Fibroblast of the aortic adventitia (primary cell): ENCODE measurements at places on chromosomes 6 and 20. TPM values are rescaled to one million over a fixed set of nuclear protein-coding genes. Genes with fewer than 3 reads are reported as not detected.

The CST7 gene
- not detected in 2 replicates for total RNA-seq

The DEFB132 gene
- total RNA-seq = not detected in 2 replicates

The MAP7 gene
- total RNA-seq = 0.36 and 0.49 TPM in 2 replicates

The PRDM1 gene
- total RNA-seq = 1.4 and 2.8 TPM in 2 replicates

The MLN gene
- total RNA-seq = not detected in 2 replicates

The LHFPL5 gene
- total RNA-seq = not detected in 2 replicates

The VSX1 gene
- total RNA-seq = not detected in 2 replicates

The SLC22A1 gene
- 0.09 and 5.8 TPM in 2 replicates for total RNA-seq

The LRRN4 gene
- 0.09 TPM in 1 of 2 replicates, not detected in the other for total RNA-seq

The NHLRC1 gene
- total RNA-seq = 2.1 and 3.0 TPM in 2 replicates

The PXMP4 gene
- total RNA-seq = 2.7 and 7.6 TPM in 2 replicates

The PPP1R14C gene
- 2.1 TPM in 1 of 2 replicates, not detected in the other for total RNA-seq

The TMC2 gene
- total RNA-seq = not detected in 2 replicates

The KIF13A gene
- 53.2 and 86.8 TPM in 2 replicates for total RNA-seq

The FAM184A gene
- 0.74 and 1.9 TPM in 2 replicates for total RNA-seq

The DZANK1 gene
- total RNA-seq = 0.99 and 1.5 TPM in 2 replicates

The SLA2 gene
- not detected in 2 replicates for total RNA-seq

The TM9SF4 gene
- 20.0 and 41.1 TPM in 2 replicates for total RNA-seq

The COL21A1 gene
- total RNA-seq = 29.0 and 29.5 TPM in 2 replicates

The OVOL2 gene
- total RNA-seq = not detected in 2 replicates

The TREM1 gene
- 0.36 TPM in 1 of 2 replicates, not detected in the other for total RNA-seq

The HCK gene
- not detected in 2 replicates for total RNA-seq

The CLDN20 gene
- total RNA-seq = not detected in 2 replicates

The PLG gene
- total RNA-seq = 2.9 TPM in 1 of 2 replicates, not detected in the other

The CLPSL1 gene
- not detected in 2 replicates for total RNA-seq

The IGF2R gene
- 112 and 133 TPM in 2 replicates for total RNA-seq

The SGK2 gene
- 0.09 TPM in 1 of 2 replicates, not detected in the other for total RNA-seq

The NDUFAF4 gene
- total RNA-seq = 19.3 and 22.2 TPM in 2 replicates

The CRISP2 gene
- not detected in 2 replicates for total RNA-seq

The SPATA25 gene
- total RNA-seq = 2.1 and 9.6 TPM in 2 replicates

The POM121L2 gene
- not detected in 2 replicates for total RNA-seq

The SLC22A7 gene
- total RNA-seq = not detected in 2 replicates

The KIF25 gene
- not detected in 2 replicates for total RNA-seq

The PLEKHG1 gene
- 1.9 and 3.7 TPM in 2 replicates for total RNA-seq

The DAAM2 gene
- total RNA-seq = 3.4 and 11.5 TPM in 2 replicates

The TSHZ2 gene
- total RNA-seq = 6.9 and 48.9 TPM in 2 replicates

The ZSCAN23 gene
- 6.7 and 12.0 TPM in 2 replicates for total RNA-seq

The GMPR gene
- 2.5 and 24.8 TPM in 2 replicates for total RNA-seq

The SYNJ2 gene
- 15.2 and 73.6 TPM in 2 replicates for total RNA-seq

The MYLK2 gene
- 0.18 TPM in 1 of 2 replicates, not detected in the other for total RNA-seq

The TINAG gene
- not detected in 2 replicates for total RNA-seq

The ZSCAN31 gene
- total RNA-seq = 13.9 and 31.2 TPM in 2 replicates

The FOXC1 gene
- 4.4 and 15.7 TPM in 2 replicates for total RNA-seq

The HS3ST5 gene
- 0.09 TPM in 1 of 2 replicates, not detected in the other for total RNA-seq

The UNC93A gene
- not detected in 2 replicates for total RNA-seq

The SLC32A1 gene
- not detected in 2 replicates for total RNA-seq

The PRND gene
- not detected in 2 replicates for total RNA-seq

The XKR7 gene
- total RNA-seq = not detected in 2 replicates

The RNF8 gene
- 18.8 and 44.2 TPM in 2 replicates for total RNA-seq

The DEFB118 gene
- total RNA-seq = not detected in 2 replicates

The LPA gene
- total RNA-seq = not detected in 2 replicates

The ABHD16B gene
- not detected in 2 replicates for total RNA-seq

The FOXQ1 gene
- total RNA-seq = 1.3 TPM in 1 of 2 replicates, not detected in the other

The PTK6 gene
- not detected in 2 replicates for total RNA-seq

The OR2J3 gene
- total RNA-seq = not detected in 2 replicates

The TRERF1 gene
- 4.8 and 12.0 TPM in 2 replicates for total RNA-seq
